ENCODE measurements at places on chromosomes 3 and 15.
A peak's percentile ranks its signal among the peaks of the same experiment; 100 is the strongest.

- no peak for DNase-seq
Measured at GRCh38 chr3:59782664-59783063, 732.8 kb upstream of the CFAP20DC start.

DNA sequence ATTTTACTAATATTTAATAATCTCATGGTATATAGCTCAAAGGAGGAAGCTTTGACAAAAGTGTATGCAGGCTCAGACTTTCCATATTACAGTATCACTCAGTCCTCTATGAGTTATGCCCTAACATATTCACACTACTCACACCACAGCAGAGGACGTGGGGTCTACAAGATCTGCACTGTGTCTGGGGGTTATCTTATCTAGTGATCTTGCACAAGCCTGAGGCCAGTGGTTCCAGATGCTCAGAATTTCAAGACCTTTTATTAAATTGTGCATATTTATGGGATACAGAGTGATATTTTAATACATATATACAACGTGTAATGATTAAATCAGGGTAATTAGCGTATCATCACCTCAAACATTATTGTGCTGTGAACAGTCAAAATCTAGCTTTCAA, 933.1 kb downstream of the SQOR start:
- no peak for DNase-seq

- DNase-seq: no peak
Measured at GRCh38 chr15:43433165-43433564, 59.8 kb downstream of the TP53BP1 start.

- DNase-seq: no peak
Measured at GRCh38 chr15:77860071-77860691, 217.3 kb downstream of the TBC1D2B start.

DNA sequence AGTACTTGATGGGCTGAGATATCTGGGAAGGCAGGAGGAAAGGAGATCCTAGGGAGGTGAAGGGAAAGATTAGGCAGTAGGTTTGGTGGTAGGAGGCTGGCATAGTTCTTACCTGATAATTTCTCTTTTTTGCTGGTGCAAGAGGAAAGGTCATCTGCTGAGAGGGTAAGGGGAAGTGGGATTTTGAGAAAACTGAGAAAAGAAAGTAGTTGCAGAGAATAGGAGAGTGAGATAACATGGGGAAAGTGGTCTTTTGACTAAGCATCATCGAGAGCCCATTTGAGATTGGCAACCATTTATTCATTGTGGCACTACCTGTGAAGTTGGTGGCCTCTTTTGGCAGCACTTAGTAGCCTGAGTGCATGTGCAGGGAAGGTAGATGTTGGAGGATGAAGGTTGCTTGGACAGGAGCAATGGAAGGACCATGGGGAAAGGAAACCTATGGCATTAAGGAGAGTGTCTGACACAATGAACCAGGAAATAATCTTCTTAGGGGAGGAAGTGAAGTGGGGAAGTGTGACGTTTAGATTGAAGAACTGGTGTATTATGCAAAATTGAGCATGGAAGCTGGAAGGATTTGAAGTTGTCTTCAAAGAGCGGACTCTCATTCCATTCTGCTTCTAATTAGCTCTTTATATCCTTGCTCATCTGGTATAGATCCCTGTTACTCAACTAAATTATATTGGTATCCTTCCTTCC, 21.9 kb upstream of the USP13 start:
- DNase-seq: no peak

DNA sequence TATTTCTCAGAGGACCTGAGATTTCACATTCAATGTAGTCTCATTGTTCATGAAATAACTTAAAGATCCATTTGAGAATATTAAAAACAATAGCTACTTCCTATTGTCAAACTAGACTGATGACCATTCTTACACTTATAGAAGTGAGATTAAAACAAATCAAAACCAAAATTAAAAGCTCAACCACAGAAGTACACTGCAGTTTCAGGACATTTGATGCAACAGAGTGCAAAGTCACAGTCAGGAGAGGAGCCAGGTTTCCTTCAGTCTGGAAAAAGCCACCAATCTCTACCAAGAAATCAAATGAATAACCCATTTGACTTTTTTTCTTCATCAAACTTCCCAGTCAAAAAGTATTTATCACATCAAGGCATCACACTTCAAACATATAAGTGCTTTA, 5.5 kb downstream of the CCPG1 start:
- no peak for DNase-seq

DNA sequence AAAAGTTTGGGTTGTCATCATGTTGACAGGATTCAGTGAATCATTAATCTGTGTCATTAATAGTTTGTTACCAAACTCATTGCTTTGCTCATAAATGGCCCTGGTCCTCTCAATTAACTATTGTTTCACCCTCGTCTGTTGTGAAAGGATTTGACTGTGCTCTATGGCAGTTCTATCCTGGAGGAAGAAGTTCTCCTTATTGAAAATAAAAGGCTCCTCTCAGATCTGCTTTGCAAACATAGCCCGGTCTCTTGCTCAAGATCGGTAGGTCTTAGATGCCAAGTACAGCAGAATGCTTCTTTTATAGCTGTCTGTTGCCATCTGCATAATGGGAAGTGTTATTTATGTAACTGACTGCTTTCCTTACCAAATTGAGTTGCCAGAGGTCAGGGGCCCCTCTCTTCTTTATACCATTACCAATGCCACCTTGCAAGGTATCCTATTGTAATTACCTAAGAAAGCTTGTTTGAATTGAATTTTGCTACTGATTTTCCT, 146.5 kb downstream of the EBLN2 start:
- DNase-seq: no peak

DNA sequence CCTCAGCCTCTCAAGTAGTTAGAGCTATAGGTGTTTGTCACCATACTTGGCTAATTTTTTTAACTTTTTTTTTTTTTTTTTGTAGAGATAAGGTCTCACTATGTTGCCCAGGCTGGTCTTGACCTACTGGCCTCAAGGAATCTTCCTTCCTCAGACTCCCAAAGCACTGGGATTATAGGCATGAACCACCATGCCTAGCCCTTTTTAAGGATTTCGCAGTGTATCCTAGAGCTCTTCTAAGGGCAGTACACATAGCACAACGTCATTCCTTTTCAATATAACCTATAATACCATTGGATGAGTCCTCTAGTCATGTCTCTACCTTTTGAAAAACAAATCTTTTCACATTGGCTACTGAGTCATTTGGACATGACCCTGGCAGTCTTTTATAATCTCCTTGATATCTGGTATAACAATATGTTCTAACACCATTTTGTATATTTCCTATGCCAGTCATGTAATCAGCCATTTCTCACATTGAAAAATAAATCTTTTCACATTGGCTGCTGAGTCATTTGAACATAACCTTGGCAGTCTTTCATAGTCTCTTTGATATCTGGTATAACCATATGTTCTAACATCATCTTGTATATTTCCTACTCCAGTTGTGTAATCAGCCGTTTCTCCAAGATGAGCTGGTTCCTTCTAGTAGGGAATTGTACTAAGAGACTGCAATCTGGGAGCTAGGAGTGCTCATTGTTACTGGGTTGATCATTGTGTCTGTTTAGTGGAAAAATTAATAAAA, 944.7 kb downstream of the MCTP2 start:
- DNase-seq: no peak

- DNase-seq: peak; percentile 13
Measured at GRCh38 chr15:93073465-93073952, 15.5 kb downstream of the RGMA start.

GRCh38 chr3:120472121-120472844, 21.5 kb upstream of the FSTL1 start:
- no peak for DNase-seq

DNA sequence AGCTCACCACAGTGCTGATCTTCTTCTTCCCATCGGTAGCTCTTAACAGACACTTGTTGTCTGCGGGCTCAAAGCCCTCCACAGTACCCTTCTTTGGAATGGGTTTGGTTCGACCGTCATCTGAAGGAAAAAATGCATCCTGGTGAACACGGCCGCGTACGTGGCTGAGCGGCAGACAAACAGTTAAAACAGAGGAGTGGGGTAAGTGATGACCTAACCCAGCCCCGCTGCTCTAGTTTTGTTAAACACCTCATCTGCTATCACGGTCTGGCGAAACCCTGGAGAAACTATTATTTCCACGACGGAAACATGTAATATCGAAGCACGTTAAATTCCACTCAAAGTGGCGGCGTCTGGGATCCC, 725 bp downstream of the SRP14 start:
- no peak for DNase-seq

DNA sequence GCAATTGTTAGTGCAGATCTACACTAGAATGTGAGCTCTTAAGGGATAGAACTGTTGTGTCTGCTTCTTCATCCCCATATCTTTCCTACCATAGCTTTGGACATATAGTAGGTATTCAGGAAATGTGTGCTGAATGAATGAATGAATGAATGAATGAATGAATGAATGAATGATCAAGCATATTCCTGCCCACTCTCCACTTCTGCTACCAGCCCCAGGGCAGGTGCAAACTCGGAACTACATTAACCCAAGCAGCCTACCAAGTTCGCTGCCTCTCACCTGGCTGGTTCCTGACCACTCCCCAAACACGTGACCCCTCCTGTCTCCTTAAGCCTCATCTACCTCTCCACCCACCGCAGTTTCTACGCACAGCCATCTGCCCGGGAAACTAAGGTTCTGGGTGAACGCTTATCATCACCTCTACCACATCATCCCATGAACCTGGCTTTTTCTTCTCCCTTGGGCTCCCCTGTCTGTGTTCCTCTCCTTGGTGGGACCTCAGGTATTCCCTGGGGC, 26.8 kb downstream of the PAQR5 start:
- no peak for DNase-seq

Data from effector memory CD8-positive, alpha-beta T cell (primary cell).